ENCODE measurements at places on chromosomes 6 and 20.

DNA sequence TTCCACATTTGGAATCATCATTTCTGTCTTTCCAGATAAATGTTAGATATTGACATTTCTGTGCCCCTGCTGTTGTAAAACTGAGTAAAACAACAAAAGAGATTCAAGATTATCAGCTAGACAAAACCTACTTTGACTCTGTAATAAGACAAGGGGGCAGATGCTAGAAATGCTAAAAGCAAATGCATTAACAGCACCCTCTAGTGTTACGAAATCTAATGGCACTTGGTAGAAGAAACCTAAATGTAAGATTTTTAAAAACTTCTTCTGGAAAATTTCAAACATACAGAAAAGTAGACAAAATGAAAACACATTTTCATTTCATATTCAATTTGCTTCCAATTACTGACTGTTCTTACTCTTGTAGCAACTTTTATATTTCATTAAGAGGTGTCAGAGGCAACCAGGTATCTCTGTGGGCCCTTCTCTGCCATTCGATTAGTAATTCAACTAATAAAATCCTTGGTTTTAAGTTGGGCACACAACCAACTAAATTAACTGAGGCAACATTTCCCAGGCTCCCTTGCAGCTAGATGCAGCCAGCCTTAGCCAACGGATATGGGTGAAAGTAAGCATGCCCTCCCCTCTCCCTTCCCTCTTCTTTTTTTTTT, 45.0 kb downstream of the SLC23A2 start:
- H3K36me3 ChIP-seq, result no peaks in the 10 kb centered on the region
- DNase-seq, result no peak
- H3K27ac ChIP-seq, result no peak overlapping the region
- H3K4me1 ChIP-seq, result no peaks in the 10 kb centered on the region
- no peaks in the 10 kb centered on the region for H3K27me3 ChIP-seq

DNA sequence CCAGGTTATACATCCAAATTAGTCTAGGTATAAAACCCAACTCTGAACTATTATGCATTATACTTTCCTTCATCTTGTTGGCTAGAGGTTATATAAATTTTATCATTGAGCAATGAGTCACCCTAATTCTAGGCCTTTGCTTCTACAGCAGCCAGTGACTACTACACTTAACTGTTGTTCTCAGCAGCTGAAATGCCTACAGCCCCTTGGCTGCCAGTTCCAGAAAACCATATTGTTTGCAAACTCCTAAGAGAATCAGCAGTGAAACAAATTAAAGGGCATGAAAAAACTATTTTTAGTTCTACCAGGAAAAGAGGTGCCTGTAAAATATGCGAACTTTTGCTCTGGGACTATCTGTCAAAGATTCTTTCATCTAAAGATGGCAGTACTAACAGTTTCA, 292.8 kb downstream of the FRK start:
- no peaks in the 10 kb centered on the region for H3K36me3 ChIP-seq
- H3K27me3 ChIP-seq, result no peaks in the 10 kb centered on the region
- no peak overlapping the region for H3K4me3 ChIP-seq
- H3K4me1 ChIP-seq, result no peaks in the 10 kb centered on the region
- H3K27ac ChIP-seq, result no peak overlapping the region
- no peak for DNase-seq

DNA sequence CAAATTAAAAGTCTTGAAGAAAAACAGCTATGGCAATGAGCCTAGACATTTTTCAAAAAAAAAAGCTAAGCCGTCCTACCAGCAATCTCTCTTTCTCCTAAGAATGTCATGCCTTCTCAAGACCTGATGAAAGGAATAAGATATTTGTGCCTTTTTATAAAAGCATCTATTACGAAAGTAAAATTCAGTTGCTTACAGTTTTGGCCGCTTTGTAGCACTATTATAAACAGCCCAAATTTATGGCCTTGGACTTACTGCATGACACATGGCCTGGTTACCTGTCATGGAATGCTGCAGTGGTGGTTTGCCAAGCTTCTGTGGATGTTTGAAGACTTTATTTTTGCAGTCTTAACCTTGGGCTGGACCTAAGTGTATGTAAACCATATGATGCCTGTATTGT, 22.2 kb upstream of the VAPB start:
- H3K36me3 ChIP-seq, result peaks cover 12% of the 10 kb centered on the region
- no peak overlapping the region for H3K4me3 ChIP-seq

- no peaks in the 10 kb centered on the region for H3K27me3 ChIP-seq
- peak; percentile 24 for DNase-seq
- no peak overlapping the region for H3K27ac ChIP-seq
- H3K4me1 ChIP-seq, result no peaks in the 10 kb centered on the region
These were observed 14.6 kb upstream of the CFAP206 start for GRCh38 chr6:87393026-87393622.

GRCh38 chr6:37919417-37920157, 100.1 kb downstream of the ZFAND3 start:
- no peak overlapping the region for H3K4me3 ChIP-seq
- H3K36me3 ChIP-seq, result no peaks in the 10 kb centered on the region
- H3K27ac ChIP-seq, result no peak overlapping the region
- peaks cover 10% of the 10 kb centered on the region for H3K4me1 ChIP-seq
- H3K27me3 ChIP-seq, result no peaks in the 10 kb centered on the region

DNA sequence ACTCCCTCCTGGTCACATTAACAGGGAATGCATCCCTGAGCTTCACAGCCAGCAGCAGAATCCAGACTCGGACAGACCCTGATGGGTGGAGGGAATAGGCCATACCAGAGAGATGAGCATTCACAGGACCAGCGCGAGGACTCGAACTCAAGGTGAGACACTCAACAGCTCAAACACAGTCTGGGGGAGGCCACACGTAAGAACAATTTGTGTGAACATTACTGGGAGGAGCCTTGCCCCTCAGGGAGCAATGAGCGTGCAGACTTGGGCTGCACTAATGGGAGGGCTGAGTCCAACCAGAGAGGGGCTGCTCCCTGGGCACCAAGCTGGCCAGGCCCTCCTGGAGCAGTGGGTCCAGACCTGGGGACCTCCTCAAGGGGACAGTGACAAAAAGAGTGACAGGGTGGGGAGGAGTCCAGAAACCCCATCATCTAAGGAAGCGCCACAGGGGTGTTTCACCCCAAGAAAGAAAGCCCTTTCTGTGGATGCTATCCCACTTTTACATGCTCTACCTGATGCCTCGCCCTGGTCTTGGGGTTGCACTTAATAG, 118.4 kb downstream of the MRPL14 start:
- no peaks in the 10 kb centered on the region for H3K36me3 ChIP-seq
- no peak overlapping the region for H3K4me3 ChIP-seq
- H3K27me3 ChIP-seq, result peaks cover 3% of the 10 kb centered on the region
- DNase-seq, result no peak
- no peak overlapping the region for H3K27ac ChIP-seq

DNA sequence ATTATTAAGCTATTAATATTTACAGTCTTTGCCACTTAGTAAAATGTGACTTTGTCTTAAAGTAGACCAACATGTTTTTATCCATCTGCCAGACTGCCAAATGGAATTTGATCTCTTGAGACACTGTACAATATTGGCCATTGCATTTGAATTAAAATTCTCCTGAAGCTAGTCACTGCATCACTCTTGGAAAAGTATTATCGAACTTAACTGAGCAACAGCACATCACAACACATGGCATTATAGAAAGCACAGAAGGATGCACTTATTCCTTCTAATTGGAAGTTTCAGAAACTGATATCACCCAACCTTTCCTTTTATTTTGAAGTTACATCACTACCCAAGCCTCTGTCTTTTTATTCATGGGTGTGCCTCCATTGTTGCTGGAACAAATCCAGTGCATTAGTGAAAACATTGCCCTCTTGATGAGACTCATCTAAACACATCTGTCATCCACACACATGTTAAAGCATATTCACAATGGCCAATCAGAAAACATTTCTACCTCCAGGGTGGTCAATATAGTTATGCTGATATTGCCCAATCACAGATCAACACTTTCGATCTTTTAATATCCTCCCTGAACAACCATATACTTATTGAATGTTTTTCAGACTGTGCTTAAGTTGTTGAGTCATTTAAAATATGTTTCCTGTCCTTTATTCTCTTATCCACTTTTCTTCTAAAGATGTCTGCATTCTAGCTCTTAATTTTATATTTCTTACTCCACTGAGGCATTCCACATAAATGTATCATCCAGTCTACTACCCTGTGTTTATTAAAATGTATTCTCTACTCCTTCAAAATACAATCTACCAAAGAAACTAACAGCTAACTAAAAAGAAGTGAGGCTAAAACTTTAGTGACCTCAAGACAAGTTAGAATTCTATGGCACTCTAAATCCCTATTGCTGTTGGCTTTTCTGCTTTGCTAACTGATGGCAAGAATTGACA, 535.0 kb downstream of the RFPL4B start:
- DNase-seq, result no peak
- no peaks in the 10 kb centered on the region for H3K4me1 ChIP-seq
- no peak overlapping the region for H3K27ac ChIP-seq
- no peaks in the 10 kb centered on the region for H3K36me3 ChIP-seq
- no peak overlapping the region for H3K4me3 ChIP-seq

DNA sequence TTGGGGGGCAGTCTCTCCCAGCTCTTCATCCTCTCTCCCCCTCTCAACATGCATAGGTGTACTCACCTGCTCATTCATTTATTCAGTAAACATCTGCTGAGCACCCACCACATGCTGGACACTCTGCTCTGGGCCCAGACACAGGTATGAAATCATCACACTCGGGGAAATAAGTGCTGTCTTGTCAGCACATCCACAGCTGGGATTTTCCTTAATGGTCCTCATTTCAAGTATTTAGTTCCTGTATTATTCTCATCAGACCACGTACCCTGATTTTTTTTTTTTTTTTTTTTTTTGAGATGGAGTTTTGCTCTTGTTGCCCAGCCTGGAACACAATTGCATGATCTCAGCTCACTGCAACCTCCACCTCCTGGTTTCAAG, 19.4 kb downstream of the RAB5IF start:
- no peak for DNase-seq
- H3K27ac ChIP-seq, result no peak overlapping the region
- H3K36me3 ChIP-seq, result peaks cover 39% of the 10 kb centered on the region
